ENCODE measurements at places on chromosomes 3 and 15. TPM values are rescaled to one million over a fixed set of nuclear protein-coding genes. Genes with fewer than 3 reads are reported as not detected.

Gene CDV3
- 238 TPM for total RNA-seq

Gene SUSD5
- under 0.01 TPM for total RNA-seq

Gene DNASE1L3
- 0.48 TPM for total RNA-seq

Gene GABRB3
- total RNA-seq = 2.6 TPM

Gene VGLL3
- 1.7 TPM for total RNA-seq

Gene TPRG1
- total RNA-seq = 0.24 TPM

Gene LIPC
- 1.4 TPM for total RNA-seq

Gene LDHAL6B
- not detected for total RNA-seq

Gene ZIC4
- not detected for total RNA-seq

Gene CPEB1
- not detected for total RNA-seq

Gene GOLGA8T
- total RNA-seq = not detected

Gene SERINC4
- not detected for total RNA-seq

Gene TRPM1
- total RNA-seq = under 0.01 TPM

Gene C2CD4A
- 0.21 TPM for total RNA-seq

Gene XIRP1
- not detected for total RNA-seq

Gene TMOD3
- 72.8 TPM for total RNA-seq

Gene TLR9
- under 0.01 TPM for total RNA-seq

Gene CCR1
- not detected for total RNA-seq

Gene CTXN2
- total RNA-seq = not detected

Gene SLC33A1
- 51.6 TPM for total RNA-seq

Gene TM4SF18
- 8.0 TPM for total RNA-seq

Gene GOLGA6L4
- 0.21 TPM for total RNA-seq
